ENCODE measurements at places on chromosomes 7 and 10.

- no peak for DNase-seq
Observed at GRCh38 chr10:127797339-127797738, 60.4 kb downstream of the FOXI2 start.

DNA sequence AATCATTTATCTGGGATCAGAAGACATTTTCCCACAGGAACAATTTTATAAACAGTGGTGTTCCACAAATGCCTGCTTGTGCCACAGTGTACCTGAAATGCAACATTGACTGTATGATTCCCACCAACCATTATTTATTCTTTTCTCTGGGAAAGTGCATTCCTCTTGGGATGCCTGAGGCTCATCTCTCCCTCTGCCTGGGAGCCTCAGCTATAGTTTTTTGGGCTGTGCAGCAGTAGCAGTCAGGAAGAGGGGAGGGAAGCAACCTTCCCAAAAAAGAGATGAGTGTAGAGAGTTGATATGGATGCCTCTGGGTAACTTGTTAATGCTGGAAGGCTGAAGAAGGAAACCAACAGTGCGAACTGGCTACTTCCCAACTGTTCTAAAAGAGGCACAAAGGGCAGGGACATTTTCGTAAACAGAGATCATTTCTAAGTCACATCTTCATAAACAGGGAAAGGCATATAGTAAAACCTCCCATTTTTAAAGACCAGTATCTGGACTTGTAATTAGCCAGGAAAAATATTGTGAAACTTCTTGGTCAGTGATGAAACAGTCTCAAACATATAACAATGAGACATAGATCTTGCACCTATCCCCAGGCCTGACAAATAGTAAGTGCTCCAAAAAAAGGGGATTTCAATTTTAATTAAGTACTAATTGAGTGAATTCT, 1.4 kb upstream of the CALD1 start:
- no peak for DNase-seq

DNA sequence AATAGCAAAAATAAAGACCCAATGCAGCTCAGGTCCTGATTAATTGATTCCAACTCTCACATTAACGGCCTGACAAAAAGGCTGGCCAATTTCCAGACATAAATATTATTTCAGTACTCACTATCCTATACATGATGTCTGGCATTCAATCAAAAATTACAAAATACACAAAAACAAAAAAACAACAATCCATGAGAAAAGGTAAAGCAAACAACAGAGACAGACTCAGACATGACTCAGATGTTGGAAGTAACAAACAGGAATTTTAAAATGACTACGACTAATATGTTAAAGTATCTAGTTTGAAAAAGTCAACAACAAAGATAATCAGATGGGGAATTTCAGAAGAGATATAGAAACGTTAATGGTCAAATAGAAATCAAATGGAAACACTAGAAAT, 152.8 kb downstream of the AMPH start:
- DNase-seq: no peak

DNA sequence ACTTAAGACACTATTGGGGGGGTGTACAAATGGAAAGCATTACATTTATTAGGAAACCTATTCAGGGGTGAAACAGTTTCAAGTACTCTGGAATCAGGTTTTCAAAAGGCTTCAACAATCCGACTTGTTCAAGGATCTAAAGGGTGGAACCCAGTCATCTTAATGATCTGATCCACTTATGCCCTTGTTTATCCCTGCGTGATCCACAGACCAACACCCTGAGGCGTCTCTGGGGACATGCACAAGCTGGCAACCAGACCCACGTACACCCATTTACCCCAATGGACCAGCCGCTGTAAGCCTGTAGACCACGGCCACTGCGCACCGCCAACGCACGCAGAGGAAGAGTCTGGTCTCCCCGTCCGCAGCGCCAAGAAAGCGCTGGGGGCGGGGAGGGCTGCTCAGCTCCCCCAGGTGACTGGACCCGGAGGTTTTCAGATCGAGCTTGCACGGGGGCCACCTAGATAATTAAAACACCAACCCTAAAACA, 13.4 kb downstream of the HNRNPF start:
- no peak for DNase-seq

DNA sequence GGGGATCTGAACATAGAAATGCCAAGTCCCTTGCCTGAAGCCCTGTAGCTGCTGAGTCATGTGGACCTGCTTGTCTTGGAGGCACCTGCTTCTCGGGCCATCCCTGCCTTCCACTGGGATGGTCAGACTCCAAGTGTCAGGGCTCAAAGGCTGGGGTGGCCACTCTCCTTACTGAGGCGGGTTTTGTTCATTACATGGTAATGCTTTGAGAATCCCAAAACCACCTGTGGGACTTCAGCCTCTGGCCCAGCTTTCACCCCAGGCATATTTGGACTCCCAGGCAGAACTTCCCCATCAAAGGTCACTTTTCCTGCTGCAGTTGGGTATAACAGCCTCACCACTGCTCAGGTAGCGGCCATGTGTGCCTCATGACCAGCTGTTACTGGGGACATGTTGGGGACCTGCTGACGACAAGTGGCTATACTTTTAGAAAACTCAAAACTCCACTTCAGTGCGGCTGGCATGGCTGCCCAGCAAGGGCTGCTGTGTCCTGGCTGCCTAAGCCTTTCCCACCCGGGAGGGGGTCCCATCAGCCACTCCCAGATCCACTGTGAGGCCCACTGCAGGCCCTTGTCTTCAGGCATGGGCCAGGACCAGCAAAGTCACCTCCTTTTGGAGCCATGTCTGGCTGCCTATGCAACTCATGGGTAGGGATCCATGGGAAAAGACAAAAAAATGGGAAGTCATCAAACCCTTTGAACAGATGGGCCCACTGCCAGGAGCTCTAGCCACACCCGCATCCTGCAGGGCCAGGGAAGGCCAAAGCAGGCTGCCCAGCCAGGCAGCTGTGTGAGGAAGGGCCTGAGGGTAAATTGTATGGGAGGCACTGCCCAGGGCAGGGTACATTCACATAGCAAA, 96.7 kb downstream of the ARHGAP22 start:
- DNase-seq: no peak

- no peak for DNase-seq
Observed at GRCh38 chr7:141674702-141675101, 27.3 kb downstream of the DENND11 start.

DNA sequence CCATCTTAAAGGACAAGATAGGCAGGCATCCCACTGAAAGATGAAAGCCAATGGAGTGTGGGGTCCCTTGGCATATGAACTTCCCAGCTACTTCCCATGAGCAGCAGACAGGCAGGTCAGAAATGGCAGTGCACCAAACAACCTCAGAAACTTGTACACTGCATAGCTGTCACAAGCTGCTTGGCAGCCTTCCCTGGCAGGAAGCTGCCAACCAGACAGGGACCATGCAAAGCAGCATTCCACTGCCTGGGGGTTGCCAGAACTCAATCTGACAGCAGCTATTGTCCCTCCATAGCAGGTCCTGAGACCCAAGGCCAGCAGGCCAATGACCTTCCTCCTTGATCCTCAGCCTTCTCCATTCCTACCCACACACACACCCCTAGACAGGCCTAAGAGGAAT, 139.5 kb downstream of the PLCE1 start:
- DNase-seq: no peak

GRCh38 chr7:113207931-113208330, 89.6 kb upstream of the SMIM30 start:
- DNase-seq: no peak

GRCh38 chr7:951881-952547, 2.5 kb downstream of the ADAP1 start:
- DNase-seq: no peak

- no peak for DNase-seq
Observed at GRCh38 chr7:13411636-13412035, 577.8 kb downstream of the ETV1 start.

- DNase-seq: no peak
Observed at GRCh38 chr10:116636385-116636784, 15.6 kb downstream of the PNLIPRP2 start.

- DNase-seq: no peak
Observed at GRCh38 chr7:22235134-22235533, 121.8 kb downstream of the RAPGEF5 start.

DNA sequence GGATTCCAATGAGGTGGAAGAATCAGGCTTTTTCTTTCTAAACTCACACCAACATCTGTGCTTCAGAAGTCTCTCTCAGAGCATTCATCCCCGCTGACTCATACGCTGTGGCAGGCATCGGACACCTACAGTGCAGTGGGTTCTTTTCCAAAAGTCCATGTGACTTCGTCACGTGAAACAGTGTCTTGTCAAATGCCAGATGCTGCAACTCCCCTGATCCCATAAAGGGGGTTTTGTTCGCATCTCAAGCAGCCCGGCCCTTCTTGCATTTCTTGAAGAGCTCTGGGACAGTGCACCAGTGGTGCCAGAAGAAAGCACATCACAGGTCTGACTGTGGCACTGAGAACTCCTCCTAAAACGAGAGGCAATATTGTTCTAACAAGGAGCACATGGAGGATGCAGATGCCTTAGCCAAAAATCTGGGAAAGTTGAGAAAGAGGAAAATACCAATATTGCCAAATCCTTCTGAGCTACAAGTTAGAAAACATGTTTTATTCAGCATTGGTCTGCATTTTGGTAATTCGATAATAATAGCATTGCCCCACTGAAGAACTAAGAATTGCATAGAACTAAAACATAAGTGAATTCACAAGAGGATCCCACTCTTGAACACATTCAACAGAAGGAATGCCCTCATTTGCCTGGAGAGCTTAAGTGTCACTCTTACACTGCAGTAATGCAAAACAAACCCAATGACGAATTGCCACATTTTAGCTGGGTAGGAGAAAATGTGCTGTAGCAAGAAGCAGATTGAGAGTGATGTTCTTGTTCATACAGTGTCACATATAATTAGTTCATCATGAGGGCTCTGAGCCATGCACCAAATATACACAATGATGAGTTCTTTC, 204.4 kb downstream of the CXCL12 start:
- DNase-seq: no peak

DNA sequence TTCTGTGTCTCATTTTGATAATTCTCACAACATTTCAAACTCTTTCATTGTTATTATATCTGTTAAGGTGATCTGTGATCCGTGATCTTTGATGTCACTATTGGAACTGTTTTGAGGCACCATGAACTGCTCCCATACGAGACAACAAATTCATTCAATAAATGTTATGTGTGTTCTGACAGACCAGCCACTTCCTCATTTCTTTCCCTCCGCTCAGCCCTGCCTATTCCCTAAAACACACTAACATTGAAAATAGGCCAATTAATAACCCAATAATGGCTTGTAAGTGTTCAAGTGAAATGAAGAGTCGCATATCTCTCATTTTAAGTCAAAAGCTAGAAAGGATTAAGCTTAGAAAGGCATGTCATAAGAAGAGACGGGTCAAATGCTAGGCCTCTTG, 45.2 kb downstream of the RNF133 start:
- DNase-seq: no peak

GRCh38 chr10:29749150-29749549, 114.4 kb upstream of the SVIL start:
- no peak for DNase-seq

- DNase-seq: no peak
Observed at GRCh38 chr7:45589061-45589460, 14.9 kb downstream of the ADCY1 start.

GRCh38 chr7:32515890-32516550, 20.7 kb downstream of the AVL9 start:
- no peak for DNase-seq

DNA sequence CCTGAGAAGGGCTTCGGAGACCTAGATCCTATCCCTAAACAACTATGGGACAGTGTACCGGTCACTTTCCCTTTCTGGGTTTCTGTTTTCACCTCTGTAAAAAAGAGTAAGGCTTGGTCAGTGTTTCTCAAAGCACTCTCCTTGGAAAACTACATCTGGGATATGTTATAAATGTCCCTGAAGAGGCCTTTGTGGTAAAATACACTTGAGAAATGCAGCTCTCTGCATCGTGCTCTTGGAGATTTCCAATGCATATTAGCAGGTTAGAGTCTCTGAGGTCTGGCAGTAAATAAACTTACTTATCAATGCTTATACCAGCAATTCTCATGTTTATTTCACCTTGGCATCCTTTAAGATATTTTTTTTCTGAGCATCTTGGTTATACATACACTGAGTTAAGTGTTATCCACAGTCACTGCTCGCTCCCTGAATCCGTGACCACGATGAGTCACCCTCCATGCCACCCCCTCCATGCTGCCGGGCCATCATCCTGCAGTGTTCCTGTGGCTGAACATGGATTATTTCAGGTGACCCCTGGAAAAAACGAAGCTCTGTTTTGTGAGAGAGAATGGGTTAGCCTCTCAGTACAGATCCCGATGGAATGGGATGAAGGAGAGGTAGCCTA, 3.3 kb upstream of the TBXAS1 start:
- no peak for DNase-seq

GRCh38 chr10:50421026-50421719, 169.9 kb upstream of the ASAH2 start:
- DNase-seq: no peak

- DNase-seq: peak; percentile 64
Observed at GRCh38 chr10:75209921-75210281, 695 bp upstream of the VDAC2 start.

DNA sequence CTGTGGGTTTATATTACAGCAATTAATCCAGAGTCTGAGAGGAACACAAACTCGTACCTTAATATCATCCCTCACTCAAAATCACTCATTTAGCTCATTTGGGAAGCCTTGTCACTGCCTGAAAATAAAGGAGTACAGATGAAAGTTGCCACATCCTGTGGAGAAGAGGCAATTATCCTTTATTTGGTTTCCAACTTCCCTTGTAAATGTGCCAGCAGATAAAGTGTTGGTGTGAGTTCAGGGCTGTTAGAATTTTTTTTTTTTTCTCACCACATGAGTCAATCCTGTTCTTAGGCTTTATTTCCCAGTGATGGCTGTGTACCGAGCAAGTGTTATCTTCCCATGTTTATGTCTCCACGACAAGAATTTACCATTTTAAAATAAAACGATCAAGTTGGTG, 99.0 kb upstream of the SMIM30 start:
- DNase-seq: no peak

- no peak for DNase-seq
Observed at GRCh38 chr7:42527004-42527403, 290.0 kb upstream of the GLI3 start.

GRCh38 chr10:63555330-63555729, 34.1 kb downstream of the REEP3 start:
- DNase-seq: no peak

DNA sequence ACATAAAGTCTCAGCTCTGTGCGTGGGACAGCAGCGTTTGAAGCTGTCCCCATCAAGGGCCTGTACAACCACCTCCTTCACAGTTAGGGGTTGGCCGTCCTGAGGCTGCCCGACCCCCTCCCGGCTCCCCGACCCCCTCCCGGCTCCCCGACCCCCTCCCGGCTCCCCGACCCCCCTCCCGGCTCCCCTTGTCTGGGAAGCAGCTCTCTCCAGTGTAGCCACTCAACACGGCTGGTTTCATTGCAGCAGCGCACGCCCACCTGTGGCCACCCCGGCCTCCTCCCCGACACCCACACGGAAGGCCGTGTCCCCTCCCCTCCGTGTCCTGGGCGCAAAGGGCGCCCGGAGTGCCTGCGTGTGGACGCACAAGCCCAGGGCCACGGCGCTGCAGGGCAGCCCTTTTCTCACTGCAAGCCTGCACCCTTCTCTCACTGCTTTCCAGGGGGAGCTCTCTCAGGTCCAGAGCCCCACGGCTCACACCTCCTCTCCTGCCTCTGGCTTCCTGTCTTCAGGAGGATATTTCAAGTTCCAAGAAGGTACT, 20.9 kb upstream of the FAM20C start:
- DNase-seq: no peak

Data from activated CD4-positive, alpha-beta T cell treated with anti-CD3 and anti-CD28 coated beads for 24 hours (primary cell).